ENCODE measurements at places on chromosomes 3 and 15.
A peak's percentile ranks its signal among the peaks of the same experiment; 100 is the strongest.

DNA sequence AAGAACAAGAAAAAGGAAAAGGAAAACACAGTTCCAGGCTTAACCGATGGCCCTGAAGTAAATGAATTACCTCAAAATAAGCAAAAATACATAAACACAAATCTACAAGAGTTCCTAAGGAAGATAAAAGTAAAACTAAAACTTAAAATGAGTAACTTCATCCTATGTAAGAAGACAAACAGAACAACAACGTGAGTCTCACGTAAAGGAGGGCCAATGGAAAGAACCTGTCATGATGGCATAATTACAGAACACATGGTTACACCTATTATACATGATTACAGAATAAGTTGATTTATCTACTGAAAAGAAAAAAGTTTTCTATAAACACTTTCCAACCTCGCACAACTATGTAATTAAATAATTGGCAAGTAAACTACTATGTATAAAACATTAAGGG, 42.1 kb downstream of the ADAM10 start:
- DNase-seq = no peak

DNA sequence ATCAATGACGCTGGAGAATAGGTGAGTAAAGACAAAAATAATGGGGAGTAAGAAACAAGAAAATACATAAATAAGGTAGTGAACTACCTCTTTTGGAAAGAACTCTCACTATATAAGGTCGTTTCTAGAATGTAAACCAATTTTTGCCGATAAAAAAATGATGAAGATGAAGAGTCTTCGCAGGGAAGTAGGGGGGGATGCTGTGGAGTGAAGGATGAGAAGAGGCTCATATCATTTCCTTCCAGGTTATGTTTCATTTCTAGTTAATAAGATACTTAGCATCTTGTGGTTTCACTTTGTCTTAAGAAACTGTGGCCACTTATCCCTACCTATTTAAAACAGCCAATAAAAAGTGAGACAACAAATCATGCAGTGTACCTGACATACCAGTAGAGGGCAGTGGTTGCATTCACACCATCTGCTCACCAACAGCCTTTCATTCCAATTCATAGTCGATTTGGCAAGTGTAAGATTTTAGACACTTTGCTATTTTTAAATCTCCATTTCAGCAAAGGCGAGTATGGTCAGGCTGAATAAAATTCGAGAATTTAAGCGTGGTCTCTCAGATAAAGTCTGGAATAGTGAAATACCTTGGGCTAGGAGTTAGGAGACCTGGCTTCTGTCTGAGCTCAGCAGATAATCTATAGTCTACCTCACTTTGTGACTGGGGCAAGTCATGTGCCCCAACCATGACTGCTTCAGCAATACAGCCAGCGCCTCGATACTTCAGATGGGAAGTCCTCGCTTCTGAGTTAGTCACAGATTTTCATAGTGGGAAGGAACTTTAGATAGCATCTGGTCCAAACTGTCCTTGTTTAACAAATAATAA, 28.9 kb upstream of the ICE2 start:
- peak; percentile 86 for DNase-seq

DNA sequence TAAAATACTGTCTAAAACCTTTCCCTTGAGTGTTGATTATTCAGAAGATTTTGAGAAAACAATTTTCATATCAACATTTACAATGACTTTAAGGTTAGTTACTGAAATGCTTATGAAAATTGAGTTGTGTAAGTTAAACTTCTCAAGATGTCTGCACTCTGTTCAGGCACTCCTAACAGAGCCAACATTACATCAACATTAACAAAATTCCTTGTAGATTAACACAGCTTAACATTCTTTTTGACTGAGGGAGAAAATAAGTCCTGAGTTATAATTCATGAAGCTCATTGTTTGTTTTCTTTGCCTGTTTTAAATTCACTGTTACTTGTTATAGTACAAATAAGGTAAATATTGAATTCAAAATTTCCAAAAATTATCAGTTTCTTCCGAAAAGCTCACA, 9.0 kb downstream of the ACKR4 start:
- no peak for DNase-seq

- DNase-seq = no peak
These were observed 40.3 kb upstream of the ZCWPW2 start for GRCh38 chr3:28308196-28308595.

DNA sequence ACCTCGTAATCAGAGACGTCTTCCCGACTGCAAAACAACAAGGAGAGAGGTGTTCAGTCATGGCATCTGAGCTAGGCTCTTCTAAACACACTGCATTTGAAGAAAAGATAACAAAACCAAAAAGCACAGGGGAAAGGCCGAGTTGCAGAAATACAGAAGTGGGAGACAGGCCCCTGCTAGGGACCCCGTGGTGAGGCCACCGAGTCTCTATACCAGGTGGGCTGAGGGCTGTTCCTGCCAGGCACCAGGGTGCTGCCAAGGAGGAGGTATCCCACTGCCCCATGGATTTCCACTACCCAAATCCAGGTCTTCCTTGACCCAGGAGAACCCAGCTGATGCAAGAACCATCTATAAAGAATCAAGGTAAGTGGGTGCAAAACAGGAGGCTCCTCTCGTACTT, 31.1 kb downstream of the RAB6B start:
- DNase-seq = no peak

DNA sequence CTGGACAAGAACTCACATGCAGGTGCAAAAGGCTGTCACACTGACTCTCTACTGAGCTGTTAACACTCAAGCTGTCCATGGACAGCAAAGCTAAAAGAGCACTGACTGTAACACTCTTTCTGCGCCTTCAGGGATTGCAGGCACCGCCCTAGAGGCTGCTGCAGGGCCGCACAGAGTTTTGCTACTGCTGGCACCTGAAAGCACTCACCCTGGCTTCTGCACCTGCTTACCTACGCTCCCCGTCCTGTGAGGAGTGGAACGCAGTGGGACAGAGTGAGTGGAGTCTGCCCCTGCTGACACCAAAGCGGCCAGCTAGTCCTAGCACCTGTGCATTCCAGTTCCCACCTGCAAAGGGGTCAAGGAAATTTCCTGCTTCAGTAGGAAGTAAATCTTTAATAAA, 941.3 kb downstream of the DIPK2A start:
- DNase-seq = no peak

DNA sequence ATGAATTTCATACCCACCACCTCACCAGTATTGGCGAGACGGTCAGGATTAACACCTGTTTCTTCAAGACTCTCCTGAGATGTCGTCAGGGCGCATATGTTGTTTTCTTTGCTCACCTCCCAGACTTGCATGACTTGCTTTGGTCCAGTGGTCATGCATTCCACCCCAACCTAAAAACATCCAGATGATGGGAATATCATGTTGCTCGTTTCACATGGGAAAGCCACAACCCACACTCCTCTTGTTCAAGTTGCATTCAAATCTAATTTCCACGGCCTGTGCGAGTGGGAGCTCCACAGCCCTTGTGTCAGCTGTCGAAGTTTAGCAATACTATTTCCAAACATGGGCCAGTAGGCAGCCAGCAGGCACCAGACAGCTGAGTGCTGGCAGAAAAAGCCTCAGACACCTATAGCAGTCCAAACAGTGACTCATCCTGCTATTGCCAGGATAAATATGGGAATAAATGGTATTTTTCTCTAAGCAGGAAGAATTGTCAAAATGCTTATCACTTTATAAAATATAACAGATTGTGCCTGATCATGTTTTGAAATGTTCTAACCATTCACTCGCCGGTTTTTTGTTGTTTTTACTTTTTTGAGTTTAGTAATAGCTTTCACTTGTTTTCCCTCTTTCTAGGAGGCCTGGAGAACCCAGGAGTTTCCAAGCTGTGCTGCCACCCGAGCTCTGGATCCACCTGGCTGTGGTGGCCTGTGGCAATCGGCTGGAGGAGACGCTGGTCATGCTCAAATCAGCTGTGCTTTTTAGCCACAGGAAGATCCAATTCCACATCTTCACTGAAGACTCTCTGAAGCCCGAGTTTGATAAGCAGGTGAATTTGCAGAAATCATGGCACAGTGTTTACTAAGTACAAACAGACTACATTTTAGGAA, 20.1 kb downstream of the GXYLT2 start:
- peak; percentile 69 for DNase-seq

- no peak for DNase-seq
These were observed 40.1 kb downstream of the CDCP1 start for GRCh38 chr3:45105855-45106671.

DNA sequence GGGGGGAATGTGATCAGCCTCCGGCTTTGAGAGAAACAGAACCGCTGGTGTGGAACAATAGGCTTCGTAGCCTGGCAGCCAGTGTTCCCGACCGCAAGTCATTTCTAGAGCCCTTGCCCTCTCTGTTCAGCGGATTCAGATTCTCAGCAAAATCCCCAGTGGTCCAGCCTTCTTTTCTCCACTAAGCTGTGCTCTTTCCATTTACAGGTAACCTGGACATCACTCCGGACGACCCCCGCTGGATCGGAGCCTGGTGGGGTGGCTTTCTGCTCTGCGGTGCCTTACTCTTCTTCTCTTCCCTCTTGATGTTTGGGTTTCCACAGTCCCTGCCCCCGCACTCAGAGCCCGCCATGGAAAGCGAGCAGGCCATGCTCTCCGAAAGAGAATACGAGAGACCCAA, 250.6 kb downstream of the SLCO3A1 start:
- DNase-seq = no peak

GRCh38 chr3:78905700-78906099, 862.1 kb downstream of the ROBO1 start:
- no peak for DNase-seq

DNA sequence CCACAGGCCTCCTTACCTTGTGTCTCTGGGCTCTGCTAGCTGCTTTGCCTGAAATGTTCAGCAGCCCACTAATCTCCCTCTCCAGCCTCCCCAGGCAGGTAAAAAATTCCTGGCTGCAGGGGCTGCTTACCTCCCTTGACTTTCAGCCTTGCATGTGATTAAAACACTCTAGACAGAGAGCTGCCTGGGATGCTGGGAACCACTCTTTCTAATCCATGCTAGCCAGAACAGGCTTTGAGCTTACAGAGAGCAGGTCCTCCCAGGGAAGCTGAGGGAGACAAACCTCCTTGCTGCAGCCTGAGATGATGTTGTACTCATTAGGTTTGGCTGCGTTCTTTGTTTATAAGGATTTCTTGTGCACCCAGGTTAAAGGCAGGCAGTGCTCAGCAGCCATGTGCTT, 33.7 kb upstream of the LIPC start:
- no peak for DNase-seq

DNA sequence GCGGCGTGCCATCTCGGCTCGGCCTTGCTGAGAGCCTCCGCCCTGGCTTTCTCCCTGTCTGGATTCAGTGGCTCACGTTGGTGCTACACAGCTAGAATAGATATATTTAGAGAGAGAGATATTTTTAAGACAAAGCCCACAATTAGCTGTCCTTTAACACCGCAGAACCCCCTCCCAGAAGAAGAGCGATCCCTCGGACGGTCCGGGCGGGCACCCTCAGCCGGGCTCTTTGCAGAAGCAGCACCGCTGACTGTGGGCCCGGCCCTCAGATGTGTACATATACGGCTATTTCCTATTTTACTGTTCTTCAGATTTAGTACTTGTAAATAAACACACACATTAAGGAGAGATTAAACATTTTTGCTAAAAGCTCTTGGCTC, 54.1 kb downstream of the PLXNA1 start:
- no peak for DNase-seq

DNA sequence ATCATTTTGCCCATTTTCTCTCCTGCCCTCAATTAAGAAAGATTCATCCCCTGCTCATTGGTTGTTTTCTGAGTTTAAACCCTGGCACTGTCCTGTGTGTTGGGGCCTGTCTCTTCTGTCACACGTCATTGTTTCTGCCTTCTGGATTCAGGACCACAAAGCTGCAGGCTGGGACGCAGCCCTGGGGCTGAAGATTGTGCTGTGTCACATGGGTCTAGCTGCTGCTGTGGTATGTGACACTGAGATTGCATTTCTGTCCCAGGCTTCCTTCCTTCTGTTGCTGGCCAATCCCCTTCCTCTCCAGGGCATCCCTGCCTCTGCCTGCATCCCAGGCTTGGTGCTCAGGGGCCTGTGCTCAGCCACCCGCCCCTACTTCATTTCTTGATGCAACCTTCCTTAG, 28.9 kb downstream of the INSYN1 start:
- no peak for DNase-seq

DNA sequence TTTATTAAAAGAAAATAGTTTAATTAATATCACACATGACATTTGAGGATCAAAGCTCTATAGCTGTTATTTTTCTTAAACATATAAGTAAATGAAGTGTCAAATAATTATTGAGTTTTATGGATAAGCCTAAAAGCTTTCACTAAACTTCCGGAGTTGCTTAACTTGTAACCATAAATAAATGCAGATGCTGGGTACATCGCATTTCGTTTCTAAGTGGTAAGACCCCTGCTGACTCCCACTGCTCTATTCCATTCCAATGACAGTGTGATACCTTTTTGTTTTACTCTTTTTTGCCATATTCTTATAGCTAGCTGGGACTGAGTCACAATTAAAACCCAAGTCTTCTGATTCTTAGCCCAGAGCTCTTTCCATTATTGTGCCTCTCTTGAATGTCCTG, 411.1 kb downstream of the SOX2 start:
- DNase-seq = no peak

DNA sequence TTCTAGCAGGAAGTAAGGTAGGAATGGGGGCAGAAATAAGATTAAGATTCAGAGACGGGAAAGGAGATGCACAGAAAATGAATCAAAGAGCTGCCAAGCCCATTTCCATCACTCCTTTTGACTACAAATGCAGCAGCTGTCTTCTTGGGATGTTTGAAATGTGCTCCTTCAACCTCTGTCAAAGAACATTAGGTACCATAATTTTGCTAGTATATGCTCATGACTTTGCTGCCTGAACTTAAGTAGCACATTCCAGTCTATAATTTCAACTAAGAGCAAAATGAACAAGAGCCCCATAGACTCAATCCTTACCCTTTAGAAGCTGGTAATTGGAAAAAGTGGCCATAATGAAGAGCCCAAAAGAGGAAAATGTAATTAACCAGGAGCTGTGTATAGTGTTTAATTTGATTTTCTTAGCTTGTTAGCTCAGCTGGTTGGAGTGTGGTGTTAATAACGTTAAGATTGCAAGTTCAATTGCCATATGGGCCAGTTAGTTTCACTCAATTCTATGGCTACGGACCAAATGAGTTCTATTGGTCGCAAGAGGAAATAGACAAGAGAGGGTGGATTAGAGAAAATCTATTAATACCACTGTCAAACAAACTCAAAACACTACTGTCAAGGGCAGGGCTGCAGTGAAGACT, 349.9 kb downstream of the ZBBX start:
- DNase-seq = peak; percentile 81

GRCh38 chr3:55615694-55616295, 128.7 kb upstream of the WNT5A start:
- DNase-seq = no peak

GRCh38 chr3:151879037-151879436, 5.6 kb downstream of the SUCNR1 start:
- DNase-seq = no peak

GRCh38 chr15:48643776-48644466, 1.6 kb downstream of the FBN1 start:
- peak; percentile 3 for DNase-seq

- no peak for DNase-seq
These were observed 13.9 kb downstream of the SEC61A1 start for GRCh38 chr3:128066114-128066513.

GRCh38 chr3:96354742-96355141, 459.7 kb upstream of the EPHA6 start:
- no peak for DNase-seq

Measured in brain (organoid and tissue), 16 donors.